Femur (tissue), 1 donor: ENCODE measurements at places on chromosomes 16 and 17.

DNA sequence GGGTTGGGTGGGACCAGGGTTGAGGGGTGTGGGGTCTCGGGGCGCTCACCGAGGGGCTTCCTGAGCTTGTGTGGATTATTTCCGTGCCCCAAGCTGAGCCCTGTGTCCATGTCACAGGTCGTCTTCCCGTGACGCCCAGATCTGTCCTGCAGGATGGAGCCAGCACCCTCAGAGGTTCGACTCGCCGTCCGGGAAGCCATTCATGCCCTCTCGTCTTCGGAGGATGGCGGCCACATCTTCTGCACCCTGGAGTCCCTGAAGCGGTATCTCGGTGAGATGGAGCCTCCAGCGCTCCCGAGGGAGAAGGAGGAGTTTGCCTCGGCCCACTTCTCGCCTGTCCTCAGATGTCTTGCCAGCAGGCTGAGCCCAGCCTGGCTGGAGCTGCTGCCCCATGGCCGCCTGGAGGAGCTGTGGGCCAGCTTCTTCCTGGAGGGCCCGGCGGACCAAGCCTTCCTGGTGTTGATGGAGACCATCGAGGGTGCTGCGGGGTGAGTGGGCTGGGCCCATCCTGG is 1.0 kb downstream of the TELO2 start:
- DNase-seq = peak; percentile 54

- DNase-seq = peak; percentile 52
Measured at GRCh38 chr16:56860226-56861020, 4.6 kb upstream of the SLC12A3 start.

- no peak for DNase-seq
Measured at GRCh38 chr17:55368706-55369105, 52.9 kb downstream of the MMD start.

GRCh38 chr17:73829676-73830280 is 185.5 kb upstream of the SDK2 start:
- no peak for DNase-seq

DNA sequence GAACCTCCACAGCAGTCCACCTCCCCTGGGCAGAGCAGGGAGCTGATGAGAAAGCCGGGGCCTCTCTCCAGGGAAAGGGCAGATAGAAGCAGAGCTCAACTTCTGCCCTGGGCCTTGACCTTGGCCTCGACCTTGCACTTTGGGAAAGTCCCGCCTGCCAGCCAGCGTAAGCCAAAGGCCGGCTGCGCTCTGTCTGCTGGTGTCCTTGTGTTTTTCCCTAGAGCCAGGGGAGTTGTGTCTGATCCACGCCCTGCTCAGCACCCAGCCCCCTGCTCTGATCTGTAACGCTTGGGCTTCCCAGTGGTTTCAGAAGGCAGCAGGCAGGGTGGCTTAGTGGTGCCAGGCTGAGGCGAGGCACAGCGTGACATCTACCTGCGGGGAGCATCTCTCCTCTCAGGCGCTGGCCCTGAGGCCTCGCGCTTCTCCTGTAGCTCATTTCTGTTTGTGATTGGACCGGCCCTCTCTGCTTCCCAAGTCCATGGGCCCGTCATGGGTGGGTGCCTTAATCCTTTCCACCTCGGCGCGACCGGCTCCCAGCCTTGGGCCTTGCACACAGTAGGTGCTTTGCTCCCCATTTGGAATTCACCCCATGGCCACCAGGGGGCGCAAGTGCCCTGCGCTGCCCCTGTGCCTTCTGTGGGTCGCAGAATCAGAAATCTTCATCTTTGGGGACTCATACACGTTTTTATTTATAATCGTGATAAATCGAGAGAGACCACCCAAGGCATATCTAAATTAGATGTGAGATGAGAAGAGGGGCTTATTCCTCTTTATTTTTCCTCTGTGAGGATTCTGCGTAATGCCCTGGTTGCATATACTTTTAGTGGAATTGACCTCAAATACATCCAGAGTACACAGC is 24.2 kb downstream of the SGSH start:
- DNase-seq = no peak

DNA sequence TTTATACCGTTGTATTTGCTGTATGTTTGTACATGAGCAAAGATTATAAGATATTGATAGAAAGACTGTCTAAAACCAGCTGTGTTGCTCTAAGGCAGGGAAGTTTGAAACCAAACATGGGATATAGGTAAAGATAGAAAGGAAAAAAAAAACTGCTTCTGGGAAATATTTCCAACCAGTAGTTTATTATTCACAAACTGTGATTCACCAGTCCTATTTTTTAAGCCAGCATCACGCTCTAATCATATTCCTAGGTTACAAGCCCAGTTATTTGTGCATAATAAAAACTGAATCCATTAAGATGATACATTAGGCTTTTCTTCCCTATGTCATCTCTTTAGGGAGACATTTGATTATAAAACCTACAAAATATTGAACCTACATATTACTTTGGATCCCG is 4.0 kb downstream of the ERN1 start:
- no peak for DNase-seq

DNA sequence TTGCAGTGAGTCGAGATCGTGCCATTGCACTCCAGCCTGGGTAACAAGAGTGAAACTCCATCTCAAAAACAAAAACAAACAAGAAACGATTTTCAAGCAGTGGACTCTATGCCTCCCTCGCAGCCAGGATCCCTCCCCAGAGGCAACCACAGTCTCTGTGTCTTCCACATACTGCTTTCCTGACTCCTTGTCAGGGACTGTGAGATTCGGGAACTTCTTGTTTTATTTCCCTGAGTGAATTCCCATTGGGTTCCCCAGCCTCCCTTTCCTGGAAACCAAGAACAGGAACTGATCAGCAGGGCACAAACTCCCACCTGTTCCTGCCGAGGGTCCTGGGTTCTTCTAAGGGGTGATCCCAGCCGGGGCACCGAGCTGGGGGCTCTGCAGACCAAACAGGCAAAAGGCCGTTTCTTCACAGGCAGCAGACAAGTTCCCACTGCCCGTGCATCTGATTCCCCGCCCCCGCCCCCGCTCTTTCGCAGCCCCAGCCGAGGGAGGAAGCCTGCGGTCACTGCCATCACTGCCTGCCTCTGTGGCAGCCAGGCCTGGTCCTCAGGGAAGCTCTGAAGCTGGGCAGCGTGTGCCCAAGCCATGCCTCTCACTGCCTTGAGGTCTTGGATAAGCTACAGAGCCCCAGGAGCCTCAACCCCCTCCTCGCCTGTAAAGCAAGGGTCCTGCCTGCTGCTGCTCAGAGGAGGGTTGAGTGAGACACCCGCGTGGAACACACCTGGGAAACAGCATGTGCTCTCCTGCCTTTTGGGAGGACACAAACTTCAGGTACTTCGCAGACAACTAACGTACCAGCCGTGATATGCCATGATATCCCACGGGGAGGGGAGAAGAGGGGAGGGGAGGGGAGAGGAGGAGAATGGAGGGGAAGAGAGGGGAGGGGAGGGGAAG is 5.5 kb upstream of the PIEZO1 start:
- DNase-seq = peak; percentile 72

GRCh38 chr16:67329901-67330300 is 3.3 kb downstream of the LRRC36 start:
- no peak for DNase-seq

GRCh38 chr16:15811481-15812400 is 45.1 kb downstream of the MYH11 start:
- DNase-seq = peak; percentile 47

DNA sequence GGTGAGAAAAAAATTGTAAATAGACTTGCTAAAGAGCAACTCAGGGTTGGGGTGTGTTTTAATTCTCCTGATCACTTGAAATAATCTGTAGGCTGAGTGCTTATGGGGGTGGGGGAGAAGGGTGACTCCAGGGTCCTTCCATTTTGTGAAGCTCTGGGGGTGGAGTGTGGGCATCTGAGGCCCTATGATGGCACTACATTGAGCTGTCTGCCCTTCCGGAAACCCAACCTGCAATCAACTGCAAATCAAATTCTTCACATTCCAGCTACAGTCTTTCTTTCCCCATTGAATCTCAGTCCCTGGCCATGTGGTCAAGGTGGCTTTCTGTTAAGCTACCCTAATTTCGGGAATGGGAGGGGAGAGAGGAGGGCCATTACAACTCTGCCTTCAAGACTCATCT is 6.0 kb upstream of the CDC6 start:
- no peak for DNase-seq

DNA sequence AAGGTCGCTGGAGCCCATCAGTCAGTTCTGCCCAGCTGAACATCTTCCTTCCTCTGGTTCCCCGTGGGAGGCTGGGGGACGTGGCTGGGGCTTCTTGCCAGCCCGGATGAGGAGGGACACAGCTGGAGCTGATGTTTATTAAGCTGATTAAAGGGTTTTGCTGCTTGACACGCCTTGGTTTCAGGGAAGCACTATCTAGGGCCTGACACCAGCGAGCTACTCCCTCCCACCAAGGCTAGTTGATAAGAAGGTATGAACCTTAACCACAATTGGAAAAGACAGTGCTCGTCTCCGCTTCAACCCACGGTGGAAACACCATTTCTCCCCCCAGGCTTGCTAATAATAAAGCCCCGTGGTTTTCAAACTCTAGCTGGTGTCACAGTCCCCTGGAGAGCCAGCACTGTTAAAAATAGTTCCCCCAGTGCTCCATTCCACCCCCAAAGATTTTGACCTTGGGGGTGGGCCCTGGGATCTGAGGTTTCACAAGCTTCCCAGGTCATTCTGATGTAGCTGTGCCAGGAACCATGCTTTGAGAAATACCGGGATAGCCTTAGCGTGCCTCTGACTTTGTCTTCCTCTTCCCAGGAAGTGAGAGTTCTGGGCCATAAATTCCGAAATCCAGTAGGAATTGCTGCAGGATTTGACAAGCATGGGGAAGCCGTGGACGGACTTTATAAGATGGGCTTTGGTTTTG is 5.5 kb downstream of the DHODH start:
- DNase-seq = peak; percentile 33

GRCh38 chr17:7388856-7389255 is 5.5 kb downstream of the PLSCR3 start:
- DNase-seq = no peak

DNA sequence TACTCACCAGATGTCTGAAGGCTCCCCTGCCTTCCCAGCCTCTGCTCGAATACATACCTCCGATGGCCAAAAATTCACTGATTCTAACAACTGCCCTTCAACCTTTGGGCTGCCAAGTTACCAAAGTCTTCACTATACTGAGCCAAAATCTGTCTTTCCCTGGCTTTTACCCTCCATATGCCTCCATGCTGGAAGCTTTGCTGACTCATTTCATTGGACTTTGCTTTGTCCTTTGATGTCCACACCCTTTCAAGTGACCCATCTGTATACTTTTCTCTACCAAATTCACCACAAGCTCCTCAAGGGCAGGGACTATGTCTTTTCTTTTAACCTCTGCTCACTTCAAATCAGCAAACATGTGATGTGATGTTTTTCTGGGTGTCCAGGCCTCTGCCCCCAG is 21.0 kb upstream of the MTMR4 start:
- no peak for DNase-seq

GRCh38 chr16:46607529-46607928 is 13.7 kb downstream of the SHCBP1 start:
- DNase-seq = no peak

DNA sequence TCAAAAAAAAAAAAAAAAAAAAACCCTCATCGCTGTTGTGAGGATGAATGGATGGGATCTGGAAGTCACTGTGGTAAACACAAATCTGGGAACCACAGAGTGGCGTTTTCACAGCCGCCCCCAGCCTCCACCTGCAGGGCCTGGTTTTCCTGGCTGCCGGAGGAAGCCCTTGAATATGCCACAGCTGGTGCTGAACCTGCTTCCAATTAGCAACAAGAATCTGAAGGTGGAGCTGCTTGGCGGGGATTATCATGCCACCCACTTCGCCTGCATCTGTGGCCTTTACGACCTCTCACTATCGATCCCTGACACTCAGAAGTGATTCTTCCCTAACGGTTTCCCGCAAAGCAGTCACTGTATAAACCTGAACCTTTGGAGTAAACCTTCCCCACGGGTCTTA is 16.1 kb downstream of the MRM3 start:
- DNase-seq = no peak

- peak; percentile 52 for DNase-seq
Measured at GRCh38 chr16:1942047-1942809, 771 bp downstream of the MSRB1 start.

GRCh38 chr16:5333991-5334390 is 236.4 kb upstream of the EEF2KMT start:
- no peak for DNase-seq

- no peak for DNase-seq
Measured at GRCh38 chr16:80971819-80972218, 34.9 kb downstream of the CMC2 start.

GRCh38 chr16:82769845-82770244 is 143.1 kb downstream of the CDH13 start:
- no peak for DNase-seq

DNA sequence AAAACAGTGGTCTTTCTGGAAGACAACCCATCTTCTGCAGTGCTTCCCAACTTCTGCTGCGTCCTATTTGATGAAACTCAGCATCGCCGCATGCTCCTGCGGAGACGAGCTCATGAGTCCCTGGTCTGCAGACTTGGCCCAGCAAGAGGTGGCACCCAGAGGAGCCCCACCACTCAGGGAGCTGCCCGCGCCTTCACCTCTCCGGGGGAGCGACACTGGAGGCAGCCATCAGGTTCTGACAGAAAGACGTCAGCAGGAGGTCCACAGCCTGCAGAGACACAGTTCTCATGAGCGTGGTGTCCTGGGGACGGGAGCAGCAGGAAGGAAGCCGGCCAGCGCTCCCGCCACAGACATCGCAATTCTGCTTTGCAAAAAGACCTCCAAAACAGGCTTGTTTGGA is 46.1 kb downstream of the FANCA start:
- no peak for DNase-seq

GRCh38 chr17:78885956-78886355 is 17.0 kb downstream of the CEP295NL start:
- DNase-seq = no peak

DNA sequence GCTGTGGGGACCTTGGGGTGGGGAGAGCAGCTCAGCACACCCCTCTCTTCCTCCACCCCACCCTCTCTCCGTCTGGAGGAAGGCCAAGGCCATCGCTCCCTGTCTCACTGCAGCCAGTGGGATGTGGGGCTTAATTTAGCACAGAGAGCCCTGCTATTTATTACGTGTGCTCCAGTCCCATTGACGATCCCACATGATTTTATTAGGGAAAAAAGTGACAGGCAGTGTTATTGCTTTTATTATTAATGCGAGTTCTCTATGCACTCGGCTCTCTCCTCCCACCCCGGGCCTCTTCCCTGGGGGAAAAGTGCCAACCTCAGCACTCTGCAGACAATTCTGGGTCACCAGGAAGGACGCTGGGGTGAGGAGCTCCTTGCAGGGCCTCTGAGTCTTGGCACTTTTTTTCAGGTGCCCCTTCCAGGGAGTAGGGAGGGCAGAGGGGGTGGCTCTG is 57.3 kb downstream of the MGAT5B start:
- DNase-seq = no peak

- no peak for DNase-seq
Measured at GRCh38 chr16:10878328-10878643, 1.3 kb downstream of the CIITA start.

GRCh38 chr16:84919708-84920107 is 91.6 kb downstream of the ZDHHC7 start:
- no peak for DNase-seq

GRCh38 chr16:369866-370436 is 387 bp downstream of the MRPL28 start:
- DNase-seq = peak; percentile 26
